Activated naive CD4-positive, alpha-beta T cell treated with anti-CD3 and anti-CD28 coated beads for 36 hours (primary cell): ENCODE measurements at places on chromosomes 3 and 15. TPM values are rescaled to one million over a fixed set of nuclear protein-coding genes. Genes with fewer than 3 reads are reported as not detected.

GOLGA8R gene
- total RNA-seq = 1.6 TPM

KIF15 gene
- total RNA-seq = 42.1 TPM

HYAL2 gene
- 2.1 TPM for total RNA-seq

ACTRT3 gene
- not detected for total RNA-seq

CPB1 gene
- total RNA-seq = not detected
